RPMI8226 (cell line): ENCODE measurements at places on chromosomes 7 and 10.

GRCh38 chr10:93652857-93653256 lies 40.5 kb downstream of the PDE6C start:
- no peak for DNase-seq

DNA sequence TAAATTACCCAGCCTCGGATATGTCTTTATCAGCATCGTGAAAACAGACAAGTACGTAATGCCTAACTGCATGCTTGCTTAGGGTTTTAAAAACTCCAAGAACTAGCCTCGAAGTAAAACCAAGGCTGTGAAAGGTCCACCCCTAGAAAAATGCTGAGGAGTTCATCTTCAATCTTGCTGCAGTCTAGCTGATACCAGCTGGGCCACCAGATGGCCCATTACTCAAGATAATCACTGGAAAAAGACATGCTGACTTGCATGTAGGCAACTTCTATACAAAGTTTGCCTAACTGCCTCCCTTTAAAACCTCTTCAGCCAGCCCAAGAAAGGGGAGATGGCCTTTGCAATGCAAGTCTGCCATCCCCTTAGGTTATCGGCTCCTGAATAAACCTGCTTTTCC lies 614.1 kb downstream of the GALNT17 start:
- DNase-seq: peak; percentile 18

DNA sequence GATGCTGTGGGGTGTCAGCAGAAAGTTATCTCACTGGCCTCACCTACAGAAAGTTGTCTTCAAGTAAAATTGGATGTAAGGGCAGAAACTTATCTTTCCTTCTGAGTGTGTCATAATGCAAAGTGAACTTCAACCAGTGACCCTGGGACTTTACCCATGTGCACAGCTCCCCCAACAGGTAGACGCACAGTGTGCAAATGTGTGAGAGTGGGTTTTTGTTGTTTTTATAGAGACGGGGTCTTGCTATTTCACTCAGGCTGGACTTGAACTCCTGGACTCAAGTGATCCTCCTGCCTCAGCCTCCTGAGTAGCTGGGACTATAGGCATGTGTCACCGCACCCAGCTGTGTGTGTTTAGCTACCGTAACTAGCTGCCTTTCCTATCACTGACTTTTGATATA lies 6.4 kb upstream of the KAZALD1 start:
- DNase-seq: no peak

DNA sequence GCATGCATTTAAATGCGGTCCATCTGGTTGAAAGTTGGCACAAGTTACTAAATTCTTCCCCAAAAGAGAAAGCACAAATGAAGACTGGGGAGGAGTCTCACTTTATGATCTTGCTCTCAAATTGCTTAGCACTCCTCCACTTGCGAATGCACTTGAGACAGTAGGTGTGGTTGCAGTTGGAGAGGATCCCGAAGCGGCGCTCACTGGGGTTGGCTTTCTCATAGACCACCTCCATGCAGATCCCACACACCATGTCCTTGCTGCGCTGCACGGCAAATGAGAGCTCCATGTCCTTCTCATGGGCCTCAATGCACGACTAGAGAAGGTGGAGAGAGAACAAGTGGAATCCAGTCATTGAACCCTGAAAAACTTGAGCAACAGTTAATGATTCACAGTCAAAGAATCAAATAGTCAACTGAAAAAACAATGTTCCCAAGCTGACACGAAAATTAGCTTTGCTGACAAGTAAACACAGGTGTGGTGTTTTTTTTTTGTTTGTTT lies 22.7 kb downstream of the MKRN1 start:
- no peak for DNase-seq
